Activated T-helper 2 cell treated with anti-CD3 and anti-CD28 coated beads, Interferon-gamma antibody, Interleukin-2, Interleukin-4, amounts not matched to agents 10 μg/mL and 5 μg/mL and 100 μg/mL, durations not matched to agents 14 hours and 24 hours and 36 hours (primary cell): ENCODE measurements at places on chromosomes 4 and X. TPM values are rescaled to one million over a fixed set of nuclear protein-coding genes. Genes with fewer than 3 reads are reported as not detected.
A peak's percentile ranks its signal among the peaks of the same experiment; 100 is the strongest.

The ANXA5 gene
- total RNA-seq, result 105 and 107 TPM in 2 replicates

The PCDH11X gene
- not detected in 2 replicates for total RNA-seq

- H3K36me3 ChIP-seq, result peaks cover 57% of the 10 kb centered on the region
- peaks cover 15% of the 10 kb centered on the region for H3K4me1 ChIP-seq
- H3K4me3 ChIP-seq, result no peak overlapping the region
- no peaks in the 10 kb centered on the region for H3K27me3 ChIP-seq
- no peak for DNase-seq
- no peak overlapping the region for H3K27ac ChIP-seq
Measured at GRCh38 chrX:48001260-48001659, 2.5 kb downstream of the ZNF182 start.

The PPP4R3C gene
- not detected in 2 replicates for total RNA-seq

GRCh38 chr4:2793586-2794485 lies 951 bp downstream of the SH3BP2 start:
- peaks cover 42% of the 10 kb centered on the region for H3K4me1 ChIP-seq
- H3K36me3 ChIP-seq, result no peaks in the 10 kb centered on the region
- peak overlapping the region; percentile 85 for H3K4me3 ChIP-seq

DNA sequence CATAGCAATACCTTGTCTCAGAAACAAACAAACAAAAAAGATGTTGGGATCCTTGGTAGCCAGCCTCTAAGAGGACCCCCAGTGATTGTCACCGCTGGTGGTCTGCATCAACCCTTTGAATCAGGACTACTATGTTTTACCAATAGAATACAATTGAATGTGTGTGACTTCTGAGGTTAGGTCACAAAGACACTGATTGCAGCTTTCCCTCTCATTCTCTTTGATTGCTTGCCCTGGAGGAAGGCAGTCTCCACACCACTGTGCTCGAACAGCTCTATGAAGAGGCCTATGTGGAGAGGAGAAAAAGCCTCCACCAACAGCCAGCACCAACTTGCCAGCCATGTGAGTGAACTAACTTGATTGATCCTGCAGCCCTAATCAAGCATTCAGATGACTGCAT lies 2.8 kb upstream of the SMIM14 start:
- H3K36me3 ChIP-seq, result no peaks in the 10 kb centered on the region
- peaks cover 27% of the 10 kb centered on the region for H3K4me1 ChIP-seq
- H3K4me3 ChIP-seq, result no peak overlapping the region
- DNase-seq, result no peak
- no peak overlapping the region for H3K27ac ChIP-seq
- peaks cover 15% of the 10 kb centered on the region for H3K27me3 ChIP-seq

DNA sequence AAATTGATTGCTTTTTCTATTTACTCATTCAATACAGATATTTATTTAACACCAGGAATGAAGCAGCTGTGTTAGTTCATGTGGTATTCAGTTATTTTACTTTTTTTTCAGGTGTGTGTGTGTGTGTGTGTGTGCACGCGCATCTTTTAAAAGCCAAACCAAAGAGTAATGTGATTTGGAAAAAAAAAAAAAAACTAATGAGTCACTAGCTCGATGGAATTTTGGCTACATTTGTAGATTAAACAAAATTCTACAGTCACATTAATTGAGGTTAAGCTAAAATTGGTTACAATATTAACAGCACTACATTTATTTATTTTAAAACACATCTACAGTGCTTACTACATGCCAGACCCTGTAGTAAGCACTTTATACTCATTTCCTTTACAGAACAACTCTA lies 66.8 kb downstream of the HHIP start:
- no peak overlapping the region for H3K4me3 ChIP-seq
- no peak overlapping the region for H3K27ac ChIP-seq
- no peaks in the 10 kb centered on the region for H3K4me1 ChIP-seq
- H3K36me3 ChIP-seq, result no peaks in the 10 kb centered on the region

The ZNF711 gene
- 0.46 and 0.48 TPM in 2 replicates for total RNA-seq

- H3K4me3 ChIP-seq, result peak within 1 kb of the TSS; percentile 77
- no peak for DNase-seq
- peaks cover 6% of the 10 kb centered on the region for H3K4me1 ChIP-seq
- no peak within 1 kb of the TSS for H3K27ac ChIP-seq
- H3K27me3 ChIP-seq, result peaks cover 48% of the 10 kb centered on the region
- H3K36me3 ChIP-seq, result no peaks in the 10 kb centered on the region
Measured at GRCh38 chr4:74038425-74039314, at the start of gene CXCL3. CXCL3 (minus strand) TSS chr4:74038689; CDS start chr4:74038611, 78 bp downstream.

The AMBN gene
- total RNA-seq, result not detected in 2 replicates

GRCh38 chrX:789096-789495 lies 158.5 kb downstream of the SHOX start:
- H3K4me1 ChIP-seq, result no peaks in the 10 kb centered on the region
- no peaks in the 10 kb centered on the region for H3K36me3 ChIP-seq
- H3K27ac ChIP-seq, result no peak overlapping the region
- DNase-seq, result no peak

DNA sequence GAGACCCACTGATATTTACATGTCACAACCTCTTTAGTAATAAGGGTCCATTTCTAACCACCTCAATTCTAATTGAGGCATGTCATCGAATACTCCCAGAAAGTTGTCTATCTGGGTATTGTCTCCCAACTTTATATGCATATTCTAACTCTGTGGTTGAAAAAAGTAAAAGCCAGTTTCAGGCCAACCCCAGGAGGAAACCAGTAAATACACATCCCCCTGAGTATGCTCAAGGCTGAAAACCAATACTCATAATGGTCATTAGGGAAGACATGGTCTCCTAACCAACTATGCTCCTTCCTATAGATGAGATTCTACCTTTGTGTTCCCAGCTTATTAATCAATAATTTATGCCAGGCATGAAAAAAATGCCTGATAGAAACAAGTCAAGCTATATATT lies 96.6 kb downstream of the SH3KBP1 start:
- no peak overlapping the region for H3K27ac ChIP-seq
- H3K27me3 ChIP-seq, result no peaks in the 10 kb centered on the region
- no peak for DNase-seq
- H3K4me1 ChIP-seq, result peaks cover 46% of the 10 kb centered on the region
- H3K36me3 ChIP-seq, result peaks cover 59% of the 10 kb centered on the region

DNA sequence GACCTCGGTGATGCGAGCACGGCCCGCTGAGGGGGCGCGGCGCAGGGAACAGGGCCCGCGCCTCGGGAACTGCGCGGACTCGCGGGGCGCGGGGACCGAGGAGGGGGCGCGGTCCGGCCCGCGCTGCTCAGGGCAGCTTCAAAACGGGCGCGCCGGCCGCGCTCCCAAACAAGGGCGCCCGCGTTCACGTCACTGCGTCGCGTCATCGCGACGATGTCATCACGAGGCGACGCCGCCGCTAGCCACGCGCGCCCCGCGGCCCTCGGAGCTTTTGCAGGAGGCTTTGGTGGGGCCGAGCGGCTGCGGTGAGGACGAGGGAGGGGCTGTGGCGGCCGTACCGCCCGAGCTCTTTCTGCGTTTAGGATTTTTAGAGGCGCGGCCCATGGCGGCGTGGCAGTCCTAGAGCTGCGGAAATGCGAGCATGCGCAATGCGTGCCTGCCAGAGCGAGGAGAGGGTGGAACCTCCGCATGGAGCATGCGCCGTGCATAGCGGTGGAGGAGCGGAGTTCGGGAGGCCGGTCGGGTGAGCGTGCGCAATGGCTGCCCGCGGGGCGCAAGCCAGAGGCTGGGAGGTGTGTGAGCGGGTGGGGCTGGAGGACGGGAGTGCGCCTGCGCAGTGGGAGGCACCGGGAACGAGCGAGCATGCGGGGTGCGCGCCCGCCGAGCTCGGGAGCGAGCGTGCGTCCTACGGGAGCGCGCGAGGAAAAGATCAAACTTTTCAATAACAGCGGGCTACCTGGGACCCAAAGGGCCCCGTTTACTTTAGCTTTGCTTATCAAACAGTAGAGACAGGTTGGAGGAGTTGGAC lies at the start of gene PPP2R3B:
PPP2R3B (minus strand) TSS at position 140 of the 808 bp plus-strand sequence. CDS start 216 bp downstream, outside the sequence.
- peak; percentile 99 for DNase-seq
- H3K4me3 ChIP-seq, result peak within 1 kb of the TSS; percentile 84
- no peaks in the 10 kb centered on the region for H3K36me3 ChIP-seq
- no peaks in the 10 kb centered on the region for H3K27me3 ChIP-seq
- H3K4me1 ChIP-seq, result no peaks in the 10 kb centered on the region
